NCI-H460 (cell line): ENCODE measurements at places on chromosomes 5 and 9. TPM values are rescaled to one million over a fixed set of nuclear protein-coding genes. Genes with fewer than 3 reads are reported as not detected.

Gene SPATA31D3
- total RNA-seq: not detected in 2 replicates

- no peak for DNase-seq
Measured at GRCh38 chr9:98081477-98082219, 25.1 kb downstream of the NANS start.

DNA sequence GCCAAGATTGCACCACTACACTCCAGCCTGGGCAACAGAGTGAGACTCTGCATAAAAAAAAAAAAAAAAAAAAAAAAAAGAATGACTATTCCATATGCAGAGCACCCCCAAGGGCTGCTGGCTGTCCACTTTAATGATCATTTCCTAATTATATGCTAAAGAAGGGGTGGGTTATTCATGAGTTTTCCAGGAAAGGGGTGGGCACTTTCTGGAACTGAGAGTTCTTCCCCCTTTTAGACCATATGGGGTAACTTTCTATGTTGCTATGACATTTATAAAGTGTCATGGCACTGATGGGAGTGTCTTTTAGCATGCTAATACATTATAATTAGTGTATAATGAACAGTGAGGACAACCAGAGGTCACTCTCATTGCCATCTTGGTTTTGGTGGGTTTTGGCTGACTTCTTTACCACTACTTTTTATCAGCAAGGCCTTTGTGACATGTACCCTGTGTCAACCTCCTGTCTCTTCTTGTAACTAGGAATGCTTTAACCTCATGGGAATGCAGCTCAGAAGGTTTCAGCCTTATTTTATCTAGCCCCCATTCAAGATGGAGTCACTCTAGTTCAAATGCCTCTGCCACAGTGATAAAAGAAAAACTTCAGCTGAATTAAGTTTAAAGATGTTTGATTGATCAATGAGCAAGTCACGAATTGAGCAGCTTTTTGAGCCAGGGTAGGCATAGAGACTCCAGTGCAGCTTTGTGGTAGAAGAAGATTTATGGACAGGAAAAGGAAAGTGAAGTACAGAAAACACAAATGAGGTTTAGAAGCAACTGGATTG, 7.1 kb upstream of the NANS start:
- no peak for DNase-seq

DNA sequence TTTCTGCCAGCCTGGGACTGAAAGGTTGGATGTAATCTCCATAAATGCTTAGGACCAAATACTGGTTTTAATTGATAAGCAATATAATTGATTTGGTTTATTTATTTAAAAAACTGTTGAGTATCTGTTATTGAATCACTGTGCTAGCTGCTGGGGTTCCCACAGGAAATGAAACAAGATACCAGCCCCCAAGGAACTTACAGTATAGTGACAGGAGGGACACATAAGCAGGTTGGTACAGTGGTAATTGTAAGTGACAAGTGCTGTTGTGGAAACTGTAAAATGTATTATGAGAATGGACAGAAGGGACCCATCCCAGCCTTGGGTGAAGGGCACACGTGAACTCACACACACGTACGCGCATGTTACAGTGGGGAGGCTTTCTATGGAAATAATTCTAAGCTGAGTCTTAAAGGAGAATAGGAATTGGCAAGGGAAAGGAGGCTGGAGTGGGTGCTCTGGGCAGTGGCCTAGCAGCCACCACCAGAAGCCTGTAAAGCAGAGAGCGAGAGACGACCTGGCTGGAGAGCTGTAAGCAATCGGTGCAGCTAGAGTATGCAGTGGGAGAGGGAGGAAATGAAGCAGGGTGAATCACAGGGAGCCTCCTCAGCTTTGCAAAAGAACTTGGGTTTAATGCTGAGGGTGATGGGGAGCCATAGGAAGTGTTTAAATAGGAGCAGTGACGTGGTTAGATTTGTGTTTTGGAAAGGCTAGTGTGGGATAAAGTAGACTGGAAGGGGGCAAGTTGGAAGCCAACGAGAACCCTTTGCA, 39.3 kb downstream of the GLRA1 start:
- DNase-seq: no peak

Gene IL4
- not detected in 2 replicates for total RNA-seq
